ENCODE measurements at places on chromosomes 3 and 15. TPM values are rescaled to one million over a fixed set of nuclear protein-coding genes. Genes with fewer than 3 reads are reported as not detected.

The ALDH1A2 gene
- 0.62 TPM for total RNA-seq

The ALG1L2 gene
- total RNA-seq, result 2.7 TPM

DNA sequence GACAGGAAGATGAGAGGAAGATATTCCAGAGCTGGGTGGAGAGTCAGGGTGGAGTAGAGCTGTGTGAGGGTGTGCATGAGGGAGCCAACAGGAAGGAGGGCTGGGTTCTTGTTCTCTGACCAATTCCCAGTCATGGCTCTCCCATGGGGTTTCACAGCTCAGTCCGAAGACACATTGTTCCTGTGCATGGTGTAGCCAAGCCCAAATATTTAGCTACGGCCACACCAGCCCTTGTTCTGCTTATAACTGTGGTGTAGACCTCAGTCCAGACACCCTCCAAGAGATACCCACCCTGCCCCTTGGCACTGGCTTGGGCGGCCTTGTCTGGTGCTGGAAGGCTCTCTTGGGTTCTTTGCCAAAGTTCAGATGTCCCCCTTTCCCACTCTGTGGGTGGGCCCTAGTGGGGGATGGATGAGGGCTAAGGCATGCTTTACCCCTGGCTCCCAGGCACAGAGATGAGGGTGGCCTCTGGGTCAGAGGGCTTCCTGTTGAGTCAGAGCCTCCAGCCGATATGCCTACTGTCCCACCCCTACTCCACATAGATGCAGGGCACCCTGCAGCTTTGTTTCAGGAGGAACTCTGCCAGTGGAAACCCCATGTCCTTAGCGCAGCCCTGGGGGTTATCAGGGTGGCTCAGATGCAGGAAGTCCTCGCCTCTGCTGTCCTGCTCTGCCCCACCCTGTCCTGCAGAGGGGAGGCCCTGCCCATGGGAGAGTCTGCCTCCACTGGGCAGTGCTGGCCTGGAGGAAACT is 271.2 kb upstream of the CTDSPL start:
- H3K4me3 ChIP-seq, result no peak overlapping the region
- H3K27me3 ChIP-seq, result peaks cover 2% of the 10 kb centered on the region
- H3K4me1 ChIP-seq, result no peaks in the 10 kb centered on the region
- no peak overlapping the region for H3K27ac ChIP-seq
- no peaks in the 10 kb centered on the region for H3K36me3 ChIP-seq
- no peak for DNase-seq

The TMC3 gene
- total RNA-seq, result not detected

The LRRK1 gene
- total RNA-seq, result 0.97 TPM

DNA sequence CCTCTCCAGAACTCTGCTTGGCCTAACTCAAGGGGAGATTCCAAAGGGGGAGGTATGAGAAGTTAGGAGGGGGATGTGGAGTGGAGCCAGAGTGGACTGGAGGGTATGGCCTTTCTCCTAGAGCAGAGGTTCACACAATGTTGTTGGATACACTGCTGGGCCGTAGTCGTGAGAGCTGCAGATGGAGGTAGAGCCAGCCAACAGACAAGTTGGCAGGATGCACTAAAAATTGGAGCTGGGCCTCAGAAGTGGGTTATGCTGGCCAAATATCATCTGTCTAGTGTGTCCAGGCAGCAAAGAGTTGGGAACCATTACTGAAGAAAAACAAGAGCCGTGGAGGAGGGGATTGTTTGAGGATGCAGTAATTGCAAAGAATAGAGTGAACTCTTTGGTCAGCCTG is 27.7 kb upstream of the LRRFIP2 start:
- no peaks in the 10 kb centered on the region for H3K4me1 ChIP-seq
- no peak for DNase-seq
- no peak overlapping the region for H3K27ac ChIP-seq
- no peaks in the 10 kb centered on the region for H3K36me3 ChIP-seq

- H3K27ac ChIP-seq, result no peak overlapping the region
- H3K4me3 ChIP-seq, result no peak overlapping the region
- H3K4me1 ChIP-seq, result peaks cover 3% of the 10 kb centered on the region
- no peaks in the 10 kb centered on the region for H3K27me3 ChIP-seq
- H3K36me3 ChIP-seq, result peaks cover 1% of the 10 kb centered on the region
These were observed 73.7 kb downstream of the DNAJB8 start for GRCh38 chr3:128392818-128393544.

The CLDN18 gene
- not detected for total RNA-seq

- H3K27me3 ChIP-seq, result no peaks in the 10 kb centered on the region
- no peak for DNase-seq
- peak overlapping the region; percentile 97 for H3K4me3 ChIP-seq
- peak overlapping the region; percentile 100 for H3K27ac ChIP-seq
These were observed 531 bp upstream of the BLOC1S6 start for GRCh38 chr15:45586601-45587094.

The ALDH1L1 gene
- not detected for total RNA-seq

GRCh38 chr3:29141918-29142275 is 139.0 kb upstream of the RBMS3 start:
- H3K4me1 ChIP-seq, result peaks cover 8% of the 10 kb centered on the region
- no peak overlapping the region for H3K4me3 ChIP-seq
- H3K27ac ChIP-seq, result no peak overlapping the region
- DNase-seq, result no peak

- H3K27me3 ChIP-seq, result no peaks in the 10 kb centered on the region
- no peak for DNase-seq
- H3K4me1 ChIP-seq, result peaks cover 12% of the 10 kb centered on the region
- peak overlapping the region; percentile 63 for H3K27ac ChIP-seq
- no peak overlapping the region for H3K4me3 ChIP-seq
- H3K36me3 ChIP-seq, result peaks cover 48% of the 10 kb centered on the region
These were observed 139.5 kb upstream of the SLC2A2 start for GRCh38 chr3:171165983-171166382.

- peaks cover 12% of the 10 kb centered on the region for H3K27me3 ChIP-seq
- H3K36me3 ChIP-seq, result no peaks in the 10 kb centered on the region
- no peak for DNase-seq
These were observed 178.1 kb upstream of the KBTBD8 start for GRCh38 chr3:66819993-66820501.

DNA sequence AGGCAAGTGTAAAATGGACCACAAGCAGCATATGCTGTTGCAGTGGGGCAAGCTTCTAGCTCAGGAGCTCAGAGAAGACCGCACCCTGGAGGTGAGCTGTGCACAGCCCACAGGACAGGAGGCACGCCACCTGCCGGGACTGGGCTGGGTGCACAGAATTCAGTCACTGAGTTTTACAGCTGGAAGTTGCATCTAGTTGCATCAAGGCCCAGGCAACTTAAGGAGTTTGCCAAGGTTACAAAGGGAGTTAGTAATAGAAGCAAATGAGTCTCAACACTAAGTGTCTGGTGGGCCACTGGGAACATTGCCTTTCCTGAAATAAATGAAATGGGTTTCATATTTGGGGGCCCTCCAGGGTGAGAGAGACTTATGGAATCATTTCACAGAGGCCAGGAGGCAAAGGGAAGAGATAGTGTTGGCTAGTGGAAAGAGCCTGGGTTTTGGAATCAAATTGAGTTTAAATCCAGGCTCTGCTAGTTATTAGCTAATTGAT is 36.0 kb upstream of the TIMP4 start:
- H3K27ac ChIP-seq, result no peak overlapping the region
- no peak overlapping the region for H3K4me3 ChIP-seq
- no peak for DNase-seq
- H3K27me3 ChIP-seq, result peaks cover 5% of the 10 kb centered on the region

- no peak overlapping the region for H3K4me3 ChIP-seq
- no peaks in the 10 kb centered on the region for H3K36me3 ChIP-seq
- H3K4me1 ChIP-seq, result no peaks in the 10 kb centered on the region
- H3K27me3 ChIP-seq, result no peaks in the 10 kb centered on the region
- H3K27ac ChIP-seq, result no peak overlapping the region
- DNase-seq, result no peak
These were observed 175.9 kb downstream of the VGLL3 start for GRCh38 chr3:86814918-86815655.

GRCh38 chr3:121752261-121752660 is 2.7 kb upstream of the GOLGB1 start:
- peaks cover 5% of the 10 kb centered on the region for H3K4me1 ChIP-seq
- H3K27ac ChIP-seq, result no peak overlapping the region
- peaks cover 32% of the 10 kb centered on the region for H3K27me3 ChIP-seq
- H3K36me3 ChIP-seq, result no peaks in the 10 kb centered on the region
- H3K4me3 ChIP-seq, result no peak overlapping the region

- no peak overlapping the region for H3K27ac ChIP-seq
- H3K4me1 ChIP-seq, result no peaks in the 10 kb centered on the region
- no peaks in the 10 kb centered on the region for H3K36me3 ChIP-seq
- H3K4me3 ChIP-seq, result no peak overlapping the region
- peaks cover 2% of the 10 kb centered on the region for H3K27me3 ChIP-seq
- DNase-seq, result peak; percentile 46
These were observed 62.7 kb downstream of the EOMES start for GRCh38 chr3:27659279-27660021.

- no peaks in the 10 kb centered on the region for H3K4me1 ChIP-seq
- no peak overlapping the region for H3K4me3 ChIP-seq
- no peaks in the 10 kb centered on the region for H3K27me3 ChIP-seq
These were observed 91.2 kb downstream of the ARRDC4 start for GRCh38 chr15:98051734-98052133.

The GOLGA8K gene
- total RNA-seq, result 4.0 TPM

GRCh38 chr3:129070086-129070885 is 9.7 kb downstream of the GP9 start:
- H3K27ac ChIP-seq, result no peak overlapping the region
- H3K4me1 ChIP-seq, result peaks cover 15% of the 10 kb centered on the region
- no peak overlapping the region for H3K4me3 ChIP-seq
- H3K27me3 ChIP-seq, result peaks cover 3% of the 10 kb centered on the region

DNA sequence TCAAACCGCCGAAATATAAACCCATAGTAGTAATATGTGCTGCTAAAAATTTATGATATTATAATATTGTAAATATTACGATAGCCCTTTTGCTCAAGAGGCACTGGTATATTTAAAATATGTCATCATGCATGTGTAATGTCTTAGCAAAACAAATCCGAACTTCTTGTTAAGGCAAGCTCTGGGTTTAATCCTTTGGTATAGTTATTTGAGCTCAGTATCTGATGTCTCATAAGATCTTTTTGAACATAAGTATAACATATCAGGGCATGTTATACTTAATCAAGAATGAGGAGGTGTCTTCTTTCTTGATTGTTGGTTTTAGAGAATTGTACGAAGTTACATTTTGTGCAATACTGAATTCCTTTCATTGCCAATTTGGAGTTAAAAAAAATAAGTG is 154.1 kb upstream of the CBLB start:
- no peaks in the 10 kb centered on the region for H3K27me3 ChIP-seq
- peaks cover 15% of the 10 kb centered on the region for H3K36me3 ChIP-seq
- H3K4me1 ChIP-seq, result peaks cover 5% of the 10 kb centered on the region
- DNase-seq, result no peak

- no peaks in the 10 kb centered on the region for H3K27me3 ChIP-seq
- H3K4me3 ChIP-seq, result peak overlapping the region; percentile 72
- peak overlapping the region; percentile 91 for H3K27ac ChIP-seq
- peaks cover 79% of the 10 kb centered on the region for H3K4me1 ChIP-seq
- H3K36me3 ChIP-seq, result peaks cover 49% of the 10 kb centered on the region
These were observed 7.4 kb downstream of the EDEM1 start for GRCh38 chr3:5194801-5195509.

DNA sequence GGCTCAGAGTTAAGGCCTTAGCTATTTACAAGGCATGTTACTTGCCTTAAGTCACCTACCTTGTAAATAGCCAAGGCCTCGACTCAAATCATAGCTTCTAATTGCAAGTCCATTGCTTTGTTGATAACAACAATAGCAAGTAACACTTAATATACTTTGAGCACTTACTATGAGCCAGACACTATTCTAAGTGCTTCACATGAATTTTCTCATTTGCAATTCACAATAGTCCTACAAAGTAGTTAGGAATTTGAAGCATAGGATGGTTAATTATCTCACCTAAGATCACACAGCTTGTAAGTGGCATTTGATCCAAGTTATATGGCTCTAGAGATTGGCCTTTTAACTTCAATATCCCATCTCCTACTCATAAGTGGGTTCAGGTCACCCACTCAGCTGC is 28.4 kb downstream of the SLC9A9 start:
- DNase-seq, result no peak
- peaks cover 1% of the 10 kb centered on the region for H3K36me3 ChIP-seq
- no peaks in the 10 kb centered on the region for H3K27me3 ChIP-seq
- no peak overlapping the region for H3K27ac ChIP-seq
- peaks cover 13% of the 10 kb centered on the region for H3K4me1 ChIP-seq
- no peak overlapping the region for H3K4me3 ChIP-seq

- H3K27ac ChIP-seq, result no peak overlapping the region
- no peak for DNase-seq
- H3K4me1 ChIP-seq, result peaks cover 29% of the 10 kb centered on the region
- H3K4me3 ChIP-seq, result peak overlapping the region; percentile 91
- H3K36me3 ChIP-seq, result peaks cover 9% of the 10 kb centered on the region
These were observed 884 bp upstream of the KNL1 start for GRCh38 chr15:40593165-40593564.

GRCh38 chr3:81029861-81030260 is 731.6 kb downstream of the GBE1 start:
- H3K27me3 ChIP-seq, result no peaks in the 10 kb centered on the region
- H3K36me3 ChIP-seq, result no peaks in the 10 kb centered on the region
- H3K4me3 ChIP-seq, result no peak overlapping the region
- DNase-seq, result no peak

GRCh38 chr3:44954962-44955361 is 21.0 kb downstream of the ZDHHC3 start:
- H3K27me3 ChIP-seq, result no peaks in the 10 kb centered on the region
- peaks cover 22% of the 10 kb centered on the region for H3K36me3 ChIP-seq
- H3K4me1 ChIP-seq, result peaks cover 5% of the 10 kb centered on the region

DNA sequence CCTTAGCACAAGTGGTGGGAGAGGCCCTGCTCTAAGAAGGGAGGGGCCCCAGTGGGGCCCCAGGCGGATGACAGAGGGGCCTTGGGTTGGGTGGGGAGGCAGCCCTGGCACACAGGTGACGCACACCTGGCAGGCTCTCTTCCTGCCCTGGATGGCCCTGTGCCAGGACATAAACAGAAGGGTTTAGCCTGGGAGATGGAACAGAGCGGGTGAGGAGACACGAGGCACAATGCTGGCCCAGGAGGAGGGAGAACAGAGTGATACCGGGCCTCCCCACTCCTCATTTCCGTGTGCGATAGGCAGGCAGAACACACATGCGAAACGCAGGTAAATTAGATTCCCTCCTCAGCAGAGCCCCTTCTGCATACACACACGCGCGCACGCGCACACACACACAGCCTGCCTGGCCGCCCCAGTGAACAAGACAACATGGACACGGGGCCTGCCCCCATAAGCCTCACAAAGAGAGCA is 39.8 kb downstream of the IDH2 start:
- no peaks in the 10 kb centered on the region for H3K36me3 ChIP-seq
- DNase-seq, result no peak

The OXSM gene
- total RNA-seq, result 10.4 TPM

- no peaks in the 10 kb centered on the region for H3K36me3 ChIP-seq
- H3K4me3 ChIP-seq, result no peak overlapping the region
- no peak overlapping the region for H3K27ac ChIP-seq
- DNase-seq, result no peak
- no peaks in the 10 kb centered on the region for H3K4me1 ChIP-seq
These were observed 41.1 kb upstream of the TMCO5A start for GRCh38 chr15:37893309-37893708.

The EFHB gene
- total RNA-seq, result not detected

- no peaks in the 10 kb centered on the region for H3K4me1 ChIP-seq
- H3K27me3 ChIP-seq, result no peaks in the 10 kb centered on the region
- no peak overlapping the region for H3K4me3 ChIP-seq
- H3K36me3 ChIP-seq, result no peaks in the 10 kb centered on the region
These were observed 25.7 kb downstream of the FAM3D start for GRCh38 chr3:58640700-58641372.

Measured in activated naive CD8-positive, alpha-beta T cell treated with anti-CD3 and anti-CD28 coated beads, Interleukin-2, amount 10 ng/mL, durations not matched to agents 7 days and 5 days (primary cell).